ENCODE measurements at places on chromosomes 2 and 18.

DNA sequence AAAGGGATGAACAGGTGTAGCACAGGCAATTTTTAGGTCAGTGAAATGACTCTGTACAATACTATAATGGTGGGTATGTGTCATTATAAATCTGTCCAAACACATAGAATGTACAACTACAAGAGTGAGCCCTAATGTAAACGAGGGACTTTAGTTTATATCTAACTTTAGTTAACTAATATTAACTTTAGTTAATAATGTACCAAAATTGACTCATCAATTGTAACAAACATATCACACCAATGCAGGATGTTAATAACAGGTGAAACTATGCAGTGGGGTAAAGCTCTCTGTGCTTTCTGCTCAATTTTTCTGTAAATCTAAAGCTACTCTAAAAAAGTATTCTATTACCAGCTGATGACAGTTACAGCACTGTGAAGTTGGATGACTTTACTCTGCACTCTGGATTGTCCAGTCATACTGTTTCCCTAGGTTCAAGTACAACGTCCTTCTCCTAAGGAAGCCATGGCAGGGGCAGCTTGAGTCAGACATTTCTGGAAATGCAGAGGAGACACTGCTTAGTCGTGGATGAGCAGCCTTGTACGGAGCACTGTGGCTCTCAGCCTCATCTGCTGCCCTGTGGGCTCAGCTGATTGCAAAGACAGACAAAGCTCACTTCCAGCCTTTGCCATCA lies 26.1 kb downstream of the TGFA start:
- DNase-seq: no peak

GRCh38 chr2:181948227-181948626 lies 37.4 kb upstream of the PPP1R1C start:
- no peak for DNase-seq

GRCh38 chr2:4408321-4408720 lies 704.9 kb downstream of the DCDC2C start:
- DNase-seq: no peak

DNA sequence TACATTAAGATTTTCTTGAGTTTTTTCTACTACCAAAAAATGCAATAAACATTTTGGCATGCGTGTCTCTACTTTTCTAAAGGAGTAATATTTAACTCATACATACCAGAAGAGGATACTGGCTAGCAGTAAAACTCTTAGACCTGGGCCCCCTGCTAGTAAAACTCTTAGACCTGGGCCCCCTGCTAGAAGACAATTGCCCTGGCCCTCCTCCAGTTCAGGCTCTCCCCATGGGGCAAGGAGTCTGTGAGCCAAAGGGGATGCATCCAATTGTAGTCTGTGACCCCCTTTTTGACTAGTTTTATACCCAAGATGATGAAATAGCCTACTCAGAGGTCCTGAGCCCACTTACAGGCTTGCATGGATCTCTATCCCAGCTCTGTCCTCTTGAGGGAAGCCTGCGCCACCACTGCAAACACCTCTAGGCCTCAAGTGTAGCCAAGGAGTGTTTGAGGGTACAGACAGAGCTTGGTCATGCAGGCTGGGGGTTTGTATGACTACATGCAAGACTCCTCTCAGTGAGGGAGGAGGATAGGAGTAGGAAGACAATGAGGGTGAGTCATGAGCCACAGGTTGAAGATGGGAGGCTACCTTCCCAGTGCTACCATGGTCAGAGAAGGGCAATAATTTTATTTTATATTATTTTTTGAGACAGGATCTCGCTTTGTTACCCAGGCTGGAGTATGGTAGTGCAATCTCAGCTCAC lies 45.2 kb upstream of the PGAP1 start:
- DNase-seq: no peak

GRCh38 chr2:195319548-195320412 lies 337.2 kb upstream of the SLC39A10 start:
- no peak for DNase-seq

- DNase-seq: no peak
Measured at GRCh38 chr18:35455926-35456763, 41.6 kb downstream of the INO80C start.

DNA sequence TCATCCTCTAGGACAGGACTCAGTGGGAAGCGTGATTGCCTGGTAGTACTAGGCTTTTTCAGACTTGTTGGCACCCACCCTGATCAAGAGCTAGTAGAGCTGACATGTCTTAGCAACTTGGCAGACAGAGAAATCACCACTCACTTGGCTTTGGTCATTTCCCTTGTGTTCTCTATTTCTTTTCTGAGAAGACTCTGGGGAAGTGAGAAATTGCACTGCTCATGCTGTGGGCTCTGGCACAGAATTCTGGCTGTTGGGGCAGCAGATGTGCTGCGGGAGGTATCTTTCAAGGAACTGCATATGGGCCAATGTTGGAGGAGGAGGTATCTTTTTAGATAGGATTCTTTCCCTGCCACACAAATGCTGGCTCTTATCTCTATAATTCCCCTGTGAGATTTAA lies 529.1 kb upstream of the MEX3C start:
- DNase-seq: no peak

DNA sequence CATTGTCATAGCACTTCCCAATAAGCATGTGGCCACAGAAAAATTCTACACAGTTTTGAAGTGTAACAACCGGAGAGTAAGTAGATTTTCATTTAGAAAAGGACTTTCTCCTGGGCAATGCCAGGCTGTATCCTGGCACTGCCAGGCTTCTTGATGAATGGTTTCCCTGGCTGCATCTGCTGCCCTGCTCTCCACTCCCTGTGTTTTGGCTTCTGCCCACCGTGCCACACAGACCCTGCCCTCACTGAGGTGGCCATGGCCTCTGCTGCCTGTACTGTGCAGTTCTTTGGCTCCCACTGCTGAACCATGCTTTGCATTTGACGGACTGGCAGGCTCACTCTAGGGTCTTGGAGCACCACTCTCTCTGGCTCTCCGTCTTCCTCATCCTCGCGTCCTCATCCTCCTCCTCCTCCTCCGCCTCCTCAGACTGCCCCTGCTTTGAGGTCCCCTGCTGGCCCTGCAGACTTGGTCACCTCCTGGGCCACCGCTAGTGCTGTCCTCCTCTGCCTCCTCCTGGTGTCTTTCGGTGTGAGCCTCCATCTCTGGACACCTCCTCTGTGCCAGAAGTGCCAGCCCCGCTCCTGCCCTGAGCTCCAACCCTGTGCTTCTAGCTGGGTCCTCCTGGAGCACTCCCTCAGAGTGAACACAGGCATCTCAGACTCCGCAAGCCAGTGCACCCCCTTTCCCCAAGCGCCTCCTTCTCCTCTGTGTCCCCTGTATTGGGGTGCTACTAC lies 45.9 kb upstream of the CNGA3 start:
- DNase-seq: no peak

DNA sequence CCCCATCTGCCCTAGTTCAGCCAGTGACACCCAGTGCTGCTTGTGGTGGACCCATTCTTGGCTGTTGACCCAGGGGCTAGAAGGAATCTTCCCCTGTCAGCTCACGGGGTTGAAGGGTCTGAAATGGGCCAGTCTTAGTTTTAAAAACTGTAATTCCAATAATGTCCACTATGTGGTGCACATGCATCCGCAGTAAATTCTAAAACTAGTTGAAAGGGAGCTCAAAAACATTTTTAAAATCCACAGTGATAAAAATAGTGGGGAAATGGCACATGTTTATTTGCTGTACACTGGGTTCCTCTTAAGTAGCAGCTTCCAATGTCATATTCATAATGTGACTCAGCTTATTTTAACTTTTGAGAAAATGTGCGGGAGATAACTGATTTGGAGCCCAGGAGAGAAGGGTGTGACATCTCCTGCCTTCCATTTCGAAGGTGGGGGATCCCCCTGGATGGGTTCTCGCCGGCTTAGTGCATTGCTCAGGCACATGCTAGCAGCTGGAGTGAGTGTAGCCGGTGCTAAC lies 32.8 kb downstream of the GRHL1 start:
- no peak for DNase-seq

- no peak for DNase-seq
Measured at GRCh38 chr2:72276356-72276755, 128.7 kb upstream of the CYP26B1 start.
